ENCODE measurements at places on chromosomes 2 and 18. TPM values are rescaled to one million over a fixed set of nuclear protein-coding genes. Genes with fewer than 3 reads are reported as not detected.

- DNase-seq = no peak
Measured at GRCh38 chr2:231034291-231034882, 2.9 kb upstream of the C2orf72 start.

Gene GAREM1
- total RNA-seq = 10.4 TPM

GRCh38 chr2:220569112-220569897 lies 941.9 kb downstream of the SLC4A3 start:
- no peak for DNase-seq

DNA sequence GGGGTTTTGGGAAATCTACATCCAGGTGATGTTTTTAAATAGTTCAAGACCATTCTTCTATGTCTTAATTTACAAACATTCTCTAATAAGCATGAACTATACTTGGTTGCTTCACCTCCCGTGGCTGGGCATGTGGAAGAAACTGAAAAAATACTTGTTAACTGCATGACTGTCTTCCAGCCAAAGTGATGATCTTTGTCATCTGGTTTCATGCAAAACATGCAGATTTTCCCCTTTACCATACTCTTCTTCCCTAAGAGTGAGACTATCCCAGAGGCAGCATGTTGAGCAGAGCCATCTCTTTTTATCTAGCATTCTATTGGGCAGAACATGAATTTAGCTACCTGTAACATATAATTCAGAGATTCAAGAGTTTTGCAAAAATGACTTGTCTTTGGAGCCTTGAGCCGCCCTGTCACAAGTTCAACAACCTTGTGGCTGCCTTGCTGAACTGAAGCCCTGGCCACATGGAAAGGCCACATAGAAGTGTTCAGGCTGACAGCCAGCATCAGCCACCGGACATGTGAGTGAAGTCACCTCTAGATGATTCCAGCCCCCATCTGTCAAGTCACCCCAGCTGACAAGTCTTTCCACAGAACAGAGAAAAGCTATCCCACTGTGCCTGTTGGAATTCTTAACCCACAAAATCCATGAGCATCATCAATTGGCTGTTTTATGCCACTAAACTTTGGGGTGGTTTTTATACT lies 142.8 kb downstream of the ANKRD44 start:
- no peak for DNase-seq

DNA sequence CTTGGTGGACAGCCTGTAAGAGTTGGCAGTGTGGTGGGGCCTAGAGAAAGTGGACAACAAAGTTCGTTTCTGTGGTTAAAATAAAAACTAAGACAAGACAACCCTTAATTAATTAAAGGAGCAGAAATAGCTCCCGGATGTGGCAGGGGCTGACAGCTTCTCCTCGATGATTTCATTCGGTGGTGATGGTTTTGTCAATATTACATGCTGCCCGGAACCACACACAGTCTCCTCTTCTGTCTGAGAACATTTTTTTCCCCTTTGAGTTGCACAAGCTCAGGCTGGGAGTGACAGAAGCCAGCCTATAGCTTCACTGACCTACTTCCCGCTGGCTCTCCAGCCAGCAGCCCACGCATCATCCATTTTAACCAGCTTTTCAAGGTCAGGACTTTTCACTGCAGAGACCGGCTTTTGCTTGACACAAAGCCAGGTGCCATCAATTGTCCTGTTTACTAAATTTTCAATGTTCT lies 378.8 kb downstream of the SLC4A3 start:
- no peak for DNase-seq

DNA sequence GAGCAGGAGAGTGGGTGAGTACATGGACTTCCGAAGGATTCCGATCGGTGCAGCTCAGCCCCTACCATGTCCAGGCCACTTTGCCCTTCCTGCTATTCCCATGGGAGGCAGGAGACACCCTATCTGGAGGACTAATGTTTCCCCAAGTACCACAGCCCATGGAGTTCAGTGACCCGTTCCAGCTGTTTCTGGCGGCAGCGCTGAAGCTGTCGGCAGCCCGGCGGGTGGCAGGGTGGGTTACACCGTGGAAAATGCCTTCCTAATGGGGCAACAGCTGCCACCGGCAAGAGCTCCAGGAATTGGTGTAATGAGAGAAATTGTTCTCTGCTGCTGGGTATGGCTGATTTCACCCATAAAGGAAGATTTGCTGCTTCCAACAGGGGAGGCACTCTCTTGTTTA lies 98.3 kb downstream of the MYCN start:
- no peak for DNase-seq

GRCh38 chr2:62344472-62344871 lies 148.6 kb downstream of the B3GNT2 start:
- no peak for DNase-seq

DNA sequence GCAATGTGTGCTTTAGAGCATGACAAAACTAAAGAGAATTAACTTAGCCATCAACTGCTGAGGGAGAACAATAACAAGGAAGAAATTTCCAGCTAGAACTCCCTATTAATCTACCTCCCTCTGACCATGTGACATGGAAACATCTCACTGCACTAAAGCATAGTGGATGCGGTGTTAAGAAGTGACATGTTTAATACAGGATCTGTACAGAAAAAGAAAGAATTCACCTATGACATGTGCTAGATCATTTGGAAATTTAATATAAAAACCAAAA lies 202.3 kb upstream of the KLHL14 start:
- DNase-seq = no peak

Gene CXXC1
- 25.3 TPM for total RNA-seq

DNA sequence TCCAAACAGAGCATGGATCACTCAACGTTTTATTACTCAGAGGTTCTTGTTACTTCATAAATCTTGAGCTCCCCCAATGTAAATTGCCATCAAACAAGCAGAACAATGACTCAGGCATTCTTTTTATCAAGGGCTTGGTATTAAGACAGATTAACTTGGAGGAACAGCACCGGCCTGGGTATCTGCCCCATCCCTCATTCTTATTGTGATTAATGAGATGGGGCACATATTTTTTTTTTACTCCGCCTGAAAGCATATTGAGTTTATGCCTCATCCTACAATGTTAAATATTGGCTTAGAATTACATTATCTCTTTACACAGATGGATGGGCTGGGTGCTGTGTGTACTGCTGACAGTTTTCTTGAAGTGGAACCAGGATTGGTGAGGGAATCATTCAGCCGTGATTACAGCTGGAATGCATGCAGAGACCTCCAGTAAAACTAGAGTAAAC lies 387.3 kb downstream of the CLIP4 start:
- no peak for DNase-seq

DNA sequence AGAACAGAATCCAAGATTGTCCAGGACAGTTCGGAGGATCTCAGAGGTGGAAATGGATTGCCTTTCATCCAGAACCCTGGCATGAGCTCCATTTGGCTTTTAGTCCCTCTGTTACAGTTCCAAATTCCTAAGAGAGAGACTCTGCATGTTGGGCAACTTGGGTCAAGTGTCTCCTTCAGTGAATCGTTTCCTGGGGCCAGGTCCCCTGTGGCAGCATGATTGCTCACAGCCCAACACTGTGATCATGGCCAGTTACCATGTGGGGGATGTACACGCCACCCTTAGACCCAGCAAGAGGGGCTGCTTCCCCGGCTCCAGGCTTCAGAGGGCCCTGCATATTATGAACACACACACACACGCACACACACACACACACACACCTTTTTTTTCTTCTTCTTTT lies 118.6 kb upstream of the GLI2 start:
- no peak for DNase-seq

DNA sequence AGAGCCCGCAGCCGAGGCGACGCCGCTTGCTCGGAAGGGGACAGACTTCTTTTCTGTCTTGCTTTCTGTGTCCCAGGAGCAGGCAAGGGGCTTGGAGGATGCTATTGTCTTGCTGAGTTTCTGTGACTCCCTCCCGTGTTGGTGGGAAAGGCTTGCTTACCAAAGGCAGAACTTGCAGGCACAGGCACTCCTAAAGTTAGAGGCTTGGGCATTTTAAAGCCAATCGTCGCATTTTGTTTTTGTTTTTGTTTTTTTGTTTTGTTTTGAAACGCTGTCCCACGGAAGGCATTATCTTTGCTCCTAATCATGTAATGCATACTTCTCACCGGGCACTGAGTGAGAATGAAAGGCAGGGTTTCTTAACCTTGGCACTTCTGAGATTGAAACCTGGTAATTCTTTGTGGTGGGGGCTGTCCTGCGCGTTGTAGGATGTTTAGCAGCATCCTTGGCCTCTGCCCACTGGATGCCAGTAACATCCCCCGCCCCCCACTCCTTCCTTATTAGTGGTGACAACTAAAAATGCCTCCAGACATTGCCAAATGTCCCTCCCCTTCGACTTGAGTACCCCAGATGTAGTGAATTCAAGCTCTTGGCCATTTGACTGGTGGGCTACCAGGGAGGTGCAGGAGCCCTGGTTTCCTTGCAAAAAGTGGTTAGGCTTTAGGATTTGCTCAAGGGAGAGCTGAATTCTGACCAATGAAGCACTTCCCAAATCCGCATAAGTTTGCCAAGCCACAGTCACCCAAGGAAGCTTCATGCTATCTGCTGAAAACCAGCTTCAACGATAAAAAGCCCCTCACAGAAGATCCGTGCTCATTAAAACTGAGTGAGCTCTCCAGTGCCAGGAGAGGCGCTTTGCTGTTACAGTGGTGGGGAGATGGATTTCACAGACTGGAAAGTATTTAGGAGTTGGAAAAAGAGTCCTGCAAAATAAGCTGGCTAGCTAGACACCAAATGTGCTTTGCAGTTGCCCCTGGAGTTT lies 1.2 kb downstream of the ANTXR1 start:
- no peak for DNase-seq

DNA sequence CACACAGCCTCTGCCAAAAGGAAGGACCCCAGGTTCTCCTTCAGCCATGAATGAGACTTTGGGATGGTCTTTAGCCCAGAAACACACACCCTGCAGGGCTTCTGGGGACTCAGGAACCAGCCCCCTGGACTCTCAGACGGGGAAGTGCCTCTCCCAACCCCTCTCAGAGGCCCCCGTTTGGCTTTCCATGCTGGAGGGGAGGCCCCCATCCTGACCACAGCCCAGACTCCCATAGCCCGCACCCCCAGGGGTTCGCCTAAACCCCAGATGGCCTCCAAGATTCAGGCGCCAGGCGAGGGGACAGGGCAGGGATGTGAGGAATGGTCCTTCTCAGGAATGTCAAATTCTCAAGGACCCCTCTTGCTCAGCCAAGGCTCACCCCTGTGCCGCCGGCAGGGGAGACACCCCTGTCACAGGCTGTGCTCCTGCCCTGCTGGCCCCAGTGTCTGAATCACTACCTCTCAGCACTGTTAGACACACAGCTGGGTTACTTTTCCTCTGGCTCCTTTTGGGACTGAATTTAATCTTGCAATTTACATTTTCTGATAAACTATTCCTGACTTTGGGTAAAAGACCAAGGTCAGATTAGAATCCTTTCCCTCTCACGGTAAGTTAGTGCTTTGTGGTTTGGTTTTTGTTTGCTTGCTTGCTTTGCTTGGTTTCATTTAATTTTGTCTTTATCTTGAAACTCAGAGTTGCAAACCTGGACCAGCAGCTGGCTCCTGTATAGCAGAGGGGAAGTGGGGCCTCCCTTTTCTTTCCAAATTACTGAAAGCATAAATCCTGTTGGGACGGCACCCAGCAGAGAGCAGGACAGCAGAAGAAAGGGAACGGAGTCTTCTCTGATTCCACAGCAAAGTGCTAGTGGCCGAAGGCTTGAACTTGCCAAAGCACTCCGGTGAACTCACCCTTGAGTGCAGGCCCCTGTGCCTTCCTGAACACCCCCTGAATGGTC lies 198.9 kb upstream of the RAB6C start:
- DNase-seq = peak; percentile 40

GRCh38 chr18:79829136-79829854 lies 31.6 kb downstream of the KCNG2 start:
- no peak for DNase-seq

- DNase-seq = no peak
Measured at GRCh38 chr2:219124381-219125110, 36.1 kb downstream of the NHEJ1 start.

- no peak for DNase-seq
Measured at GRCh38 chr18:22272242-22272641, 102.9 kb downstream of the GATA6 start.

- no peak for DNase-seq
Measured at GRCh38 chr2:157442191-157442590, 1.7 kb downstream of the CYTIP start.

GRCh38 chr2:39150890-39151497 lies 30.1 kb upstream of the SOS1 start:
- no peak for DNase-seq

Gene ANKAR
- 0.14 TPM for total RNA-seq
